ENCODE measurements at places on chromosomes 12 and 14.

- DNase-seq: no peak
Measured at GRCh38 chr12:74317078-74317601, 220.5 kb upstream of the ATXN7L3B start.

DNA sequence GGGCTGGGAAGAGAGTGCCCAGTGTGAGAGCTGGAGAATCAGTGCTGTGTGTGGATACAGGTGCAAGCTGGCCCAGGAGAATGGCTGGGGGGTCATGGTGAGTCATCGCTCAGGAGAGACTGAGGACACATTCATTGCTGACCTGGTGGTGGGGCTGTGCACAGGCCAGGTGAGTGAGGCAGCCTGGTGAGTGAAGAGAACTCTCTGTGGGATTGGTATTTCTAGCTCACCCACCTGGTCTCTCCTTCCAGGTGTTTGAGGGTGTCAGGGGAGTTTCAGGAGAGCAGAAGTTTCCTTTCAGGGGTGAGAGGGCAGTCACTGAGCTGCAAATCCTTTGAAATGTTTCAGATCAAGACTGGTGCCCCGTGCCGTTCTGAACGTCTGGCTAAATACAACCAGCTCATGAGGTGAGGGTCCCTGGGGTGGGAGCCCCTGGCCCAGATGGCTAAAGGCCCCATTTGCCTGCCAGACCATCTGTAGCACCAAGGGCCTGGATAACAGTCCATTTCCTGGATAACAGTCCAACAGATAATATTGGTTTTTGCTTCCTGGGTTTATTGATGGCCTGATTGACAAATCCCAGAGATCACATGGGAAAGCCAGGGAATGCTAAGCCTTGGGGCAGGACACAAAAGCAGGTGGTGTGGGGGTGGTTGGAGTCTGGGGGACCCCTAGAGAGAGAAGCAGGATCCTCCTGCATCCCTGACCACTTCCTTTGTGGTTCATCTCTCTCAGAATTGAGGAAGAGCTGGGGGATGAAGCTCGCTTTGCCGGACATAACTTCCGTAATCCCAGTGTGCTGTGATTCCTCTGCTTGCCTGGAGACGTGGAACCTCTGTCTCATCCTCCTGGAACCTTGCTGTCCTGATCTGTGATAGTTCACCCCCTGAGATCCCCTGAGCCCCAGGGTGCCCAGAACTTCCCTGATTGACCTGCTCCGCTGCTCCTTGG lies 5.5 kb upstream of the ATN1 start:
- DNase-seq: no peak

- peak; percentile 68 for DNase-seq
Measured at GRCh38 chr14:32507029-32507984, 178.2 kb downstream of the AKAP6 start.

DNA sequence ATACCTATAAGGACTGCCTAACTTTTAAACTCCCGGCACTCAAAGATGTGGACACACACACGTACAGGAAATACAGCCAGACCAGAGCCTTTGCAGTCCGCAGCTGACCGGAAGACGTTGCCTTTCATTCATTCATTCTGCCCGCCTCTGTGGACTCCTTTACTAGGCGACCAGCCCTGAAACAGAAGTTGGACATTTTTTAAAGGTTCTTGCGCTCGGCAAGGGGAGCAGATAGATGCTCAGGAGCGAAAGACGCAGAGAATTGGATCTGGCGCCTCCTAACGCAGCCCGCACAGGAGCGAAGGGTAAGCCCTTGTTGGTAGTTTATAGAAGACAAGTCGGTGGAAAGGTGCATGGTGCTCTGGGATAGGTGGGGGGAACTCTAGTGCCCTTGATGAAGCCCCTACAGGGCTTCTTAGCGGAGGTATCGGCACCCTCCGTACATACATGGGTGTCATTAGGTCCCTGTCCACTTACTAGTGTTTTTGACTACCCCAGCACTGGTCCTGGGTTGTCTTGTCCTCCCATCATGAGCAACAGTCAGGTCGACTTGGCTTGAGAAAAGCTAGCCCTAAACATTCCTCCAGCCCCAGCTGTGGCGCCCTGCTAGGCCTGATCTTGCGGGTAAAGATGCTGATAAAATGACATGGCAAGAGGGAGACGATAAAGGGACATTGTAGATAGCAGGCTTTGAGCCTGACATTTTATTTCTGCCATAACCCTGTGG lies at the start of gene KDM2B:
Gene KDM2B, minus strand, starts transcription at position 65 of the 727 bp plus-strand sequence. CDS start 112 bp downstream, outside the sequence.
- DNase-seq: no peak

GRCh38 chr12:48002773-48003218 lies 1.5 kb downstream of the COL2A1 start:
- peak; percentile 59 for DNase-seq

DNA sequence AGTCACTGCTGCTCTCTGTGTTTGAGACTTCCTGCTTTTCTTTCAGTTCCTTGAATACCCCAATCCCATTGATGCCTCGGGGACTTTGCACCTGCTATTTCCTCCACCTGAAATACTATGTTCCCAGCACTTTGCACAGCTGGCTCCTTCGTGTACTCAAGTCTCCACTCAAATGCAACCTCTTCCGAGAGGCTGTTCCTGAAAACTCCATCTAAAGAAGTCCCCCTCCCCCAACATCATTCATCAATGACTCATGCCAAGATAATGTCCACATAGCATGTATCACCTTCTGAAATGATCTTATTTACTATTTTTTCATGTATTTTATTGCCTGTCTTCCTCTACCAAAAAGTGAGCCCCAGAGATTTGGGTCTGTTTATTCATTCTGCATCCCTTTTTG lies 48.6 kb downstream of the HSPB8 start:
- DNase-seq: no peak
